ENCODE measurements at places on chromosomes 7 and 10.
A peak's percentile ranks its signal among the peaks of the same experiment; 100 is the strongest.

DNA sequence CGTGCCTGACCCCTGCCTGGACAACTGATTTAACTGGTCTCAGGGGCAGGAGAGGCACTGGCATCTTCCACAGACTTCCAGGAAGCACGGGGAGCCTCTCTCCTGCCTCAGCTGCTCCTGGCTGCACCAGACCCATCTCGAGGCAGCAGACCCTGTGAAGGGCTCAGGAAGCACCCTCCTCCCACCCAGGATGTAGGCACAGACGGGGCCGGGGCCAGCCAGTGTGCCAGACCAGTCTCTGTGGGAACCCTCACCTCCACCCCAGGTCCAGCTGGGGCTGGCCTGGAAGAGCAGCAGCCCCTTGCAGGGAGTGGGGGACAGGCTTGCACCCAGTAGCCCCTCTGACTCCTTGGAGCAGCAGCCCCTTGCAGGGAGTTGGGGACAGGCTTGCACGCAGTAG, 56.3 kb downstream of the RASGEF1A start:
- no peak for DNase-seq

DNA sequence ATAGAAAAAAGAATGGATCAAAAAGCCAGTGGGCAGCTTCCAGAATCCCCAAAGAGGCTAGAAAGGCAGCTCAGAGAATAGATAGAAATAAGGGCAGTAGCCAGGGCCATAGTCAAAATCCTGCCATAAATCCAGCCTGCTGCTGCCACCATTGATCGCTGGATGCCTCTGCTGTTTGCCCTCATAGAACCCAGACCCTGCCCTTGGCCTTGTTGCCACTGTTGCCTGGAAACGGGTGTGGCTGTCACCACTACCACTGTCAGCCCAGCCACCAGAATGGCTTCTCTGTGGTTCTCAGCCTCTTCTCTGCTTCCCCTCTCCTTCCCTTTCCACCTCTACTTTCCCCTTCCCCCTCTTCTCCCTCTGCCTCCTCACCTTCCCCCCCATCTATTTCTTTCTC, 57.8 kb downstream of the HHEX start:
- no peak for DNase-seq

DNA sequence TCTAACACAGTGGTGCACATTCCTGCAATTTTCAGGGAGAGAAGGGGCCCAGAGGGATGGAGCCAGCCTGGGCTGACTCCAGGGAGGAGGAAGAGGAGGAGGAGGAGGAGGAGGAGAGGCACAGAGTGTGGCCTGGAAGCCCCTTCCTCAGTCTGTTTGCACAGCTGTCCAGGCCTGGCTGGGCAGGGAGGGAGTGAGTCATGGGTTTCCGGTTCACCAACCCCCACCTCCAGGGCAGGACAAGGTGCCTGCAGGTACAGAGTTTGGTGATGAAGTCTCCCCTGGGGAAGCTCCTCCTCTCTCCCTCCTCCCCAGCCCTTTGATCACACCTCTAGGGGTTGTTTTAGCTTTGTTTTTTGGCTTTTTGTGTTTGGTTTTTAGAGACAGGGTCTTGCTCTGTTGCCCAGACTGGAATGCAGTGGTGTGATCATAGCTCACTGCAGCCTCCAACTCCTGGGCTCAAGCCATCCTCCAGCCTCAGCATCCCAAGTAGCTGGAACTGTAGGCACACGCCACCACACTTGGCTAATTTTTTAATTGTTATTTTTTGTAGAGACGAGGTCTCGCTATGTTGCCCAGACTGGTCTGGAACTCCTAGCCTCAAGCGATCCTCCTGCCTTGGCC, 77.5 kb upstream of the CUX1 start:
- DNase-seq: no peak

DNA sequence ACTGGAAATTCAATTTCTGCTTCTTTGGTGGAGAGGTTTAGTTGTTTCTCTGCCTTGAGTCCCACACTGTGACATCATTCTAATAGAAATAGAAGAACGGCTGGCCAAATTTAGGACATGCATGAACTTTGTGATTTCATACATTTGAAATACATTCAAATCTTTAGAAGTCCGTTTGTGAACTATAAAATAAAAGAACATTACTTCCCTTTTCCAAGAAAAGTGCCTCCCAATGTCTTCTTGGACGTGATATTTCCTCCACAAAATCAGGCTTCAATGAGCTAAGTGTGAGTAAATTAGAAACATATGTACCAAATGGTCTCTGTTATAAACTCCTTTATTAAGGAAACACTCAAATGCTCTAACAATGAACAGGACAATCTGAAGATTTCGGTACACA, 314.5 kb upstream of the AKR1E2 start:
- DNase-seq: no peak

DNA sequence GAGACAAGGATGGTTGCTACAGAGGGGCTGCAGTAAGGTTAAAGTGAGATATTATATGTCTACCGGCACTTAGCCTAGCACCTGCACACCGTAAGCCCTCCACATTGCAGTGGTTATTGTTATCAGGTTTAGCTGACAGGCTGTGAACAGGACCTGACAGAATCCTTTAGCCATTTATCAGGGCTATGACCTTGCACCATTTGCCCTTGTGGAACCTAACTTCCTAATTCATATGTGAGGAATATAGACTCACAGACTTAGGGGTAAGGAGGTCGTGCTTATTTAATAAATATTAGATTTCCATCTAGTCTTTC, 10.1 kb downstream of the NCOA4 start:
- DNase-seq: no peak

- no peak for DNase-seq
These were observed 112.1 kb downstream of the DNAJC1 start for GRCh38 chr10:21891439-21891838.

- no peak for DNase-seq
These were observed 824 bp downstream of the LRIT2 start for GRCh38 chr10:84224411-84225028.

DNA sequence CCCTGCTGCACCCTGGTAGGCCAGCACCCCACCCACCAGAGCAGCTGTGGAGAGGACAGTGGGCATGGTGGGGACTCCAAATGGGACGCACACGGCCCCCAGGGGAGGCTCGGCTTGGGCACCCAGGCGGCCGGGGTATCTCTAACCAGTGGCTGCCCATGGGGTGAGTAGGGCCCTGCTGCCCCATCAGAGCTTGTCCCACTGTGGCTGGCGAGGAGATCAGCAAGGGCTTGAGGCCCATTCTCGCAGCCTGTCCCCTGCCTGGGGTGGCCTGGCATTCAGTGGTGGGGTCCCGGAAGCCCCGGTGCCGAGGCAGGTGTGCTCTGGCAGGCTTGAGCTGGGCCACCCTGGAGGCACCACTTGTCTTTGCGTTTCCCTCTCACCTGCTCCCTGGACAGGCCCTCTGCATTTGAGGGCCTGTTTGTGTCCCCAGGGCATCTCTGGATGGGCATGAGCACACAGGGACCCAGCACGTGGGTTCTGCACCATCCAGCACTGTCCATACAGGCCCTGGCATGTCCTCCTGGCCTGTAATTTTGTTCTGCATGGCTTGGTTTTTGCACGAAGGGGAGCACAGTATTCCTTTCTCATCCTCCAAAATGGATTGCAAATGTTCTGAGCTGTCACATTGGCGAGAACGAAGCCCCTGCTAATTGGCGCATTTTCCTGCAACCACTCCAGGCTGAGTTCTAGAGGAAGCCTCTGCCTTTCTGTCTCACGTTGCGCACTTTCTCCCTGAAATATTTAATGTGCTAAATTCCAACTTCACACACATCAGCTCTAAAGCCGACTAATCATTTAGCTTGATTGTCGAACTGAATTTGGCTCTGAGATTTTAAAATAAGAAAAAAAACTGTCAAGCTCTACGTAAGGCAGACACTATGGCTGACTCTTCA, 27.2 kb downstream of the PWWP2B start:
- DNase-seq: no peak

DNA sequence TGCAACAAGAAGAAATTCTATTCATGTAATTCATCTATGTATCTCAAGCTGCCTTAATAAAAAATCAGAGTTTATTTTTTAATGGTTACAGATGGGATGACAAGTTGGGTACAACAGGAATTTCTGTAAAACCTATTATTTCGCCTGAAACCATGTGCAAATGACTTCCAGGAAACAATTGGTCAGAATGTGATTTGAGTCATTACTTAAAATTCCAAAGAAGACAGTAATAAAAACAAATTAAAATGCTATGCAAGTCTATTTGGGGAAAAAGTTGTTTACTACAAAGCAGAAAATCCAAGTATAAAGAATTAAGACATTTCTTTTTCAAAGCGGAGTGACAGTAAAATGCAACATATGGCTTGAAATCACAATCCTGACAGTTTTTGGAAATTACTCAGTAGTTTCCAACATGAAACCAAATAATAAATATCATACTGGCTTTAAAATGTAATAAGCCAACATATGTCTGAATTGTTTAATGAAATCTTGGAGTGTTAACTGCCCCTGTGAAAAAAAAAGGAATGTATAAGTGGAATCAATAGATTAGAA, 41.5 kb upstream of the SEMA3C start:
- no peak for DNase-seq

- no peak for DNase-seq
These were observed 182.8 kb downstream of the ZWINT start for GRCh38 chr10:56178210-56178609.

DNA sequence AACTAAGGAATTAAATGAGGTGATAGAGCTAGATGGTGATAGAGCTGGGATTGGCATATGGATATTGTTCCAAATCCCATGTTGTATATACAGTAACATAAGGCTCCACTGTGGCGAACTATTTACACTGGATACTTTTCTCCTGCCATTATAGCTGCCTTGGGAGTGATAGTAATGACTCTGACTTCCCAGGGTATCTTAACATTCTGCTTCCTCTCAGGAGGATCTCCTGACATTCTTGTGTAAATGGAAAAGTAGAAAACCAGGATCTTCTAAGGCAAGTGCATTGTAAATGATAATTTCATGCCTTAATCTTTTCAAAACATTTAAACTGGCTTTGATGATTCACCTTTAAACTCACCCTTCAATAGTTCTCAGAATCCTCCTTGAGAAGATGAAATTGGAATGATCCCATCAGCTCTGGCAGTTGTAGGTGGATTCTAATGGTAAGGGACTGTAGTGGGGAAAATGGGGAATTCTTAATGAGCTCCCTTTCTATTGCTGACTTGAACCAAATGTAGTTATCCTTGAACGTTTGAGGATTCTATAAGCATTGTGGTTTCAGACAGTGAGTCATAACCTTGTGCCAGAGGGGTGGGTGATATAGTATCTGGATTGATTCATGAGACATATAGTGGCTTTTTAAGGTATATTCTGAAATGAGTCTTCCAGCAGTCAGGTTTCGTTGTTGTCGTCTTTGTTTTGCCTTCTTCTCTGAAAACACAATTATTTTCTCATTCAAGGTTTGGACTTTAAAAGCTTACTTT, 450.0 kb downstream of the SUGCT start:
- DNase-seq: no peak

- no peak for DNase-seq
These were observed 146.6 kb downstream of the REEP3 start for GRCh38 chr10:63667596-63668480.

- no peak for DNase-seq
These were observed 207.7 kb downstream of the PTN start for GRCh38 chr7:137135654-137136350.

DNA sequence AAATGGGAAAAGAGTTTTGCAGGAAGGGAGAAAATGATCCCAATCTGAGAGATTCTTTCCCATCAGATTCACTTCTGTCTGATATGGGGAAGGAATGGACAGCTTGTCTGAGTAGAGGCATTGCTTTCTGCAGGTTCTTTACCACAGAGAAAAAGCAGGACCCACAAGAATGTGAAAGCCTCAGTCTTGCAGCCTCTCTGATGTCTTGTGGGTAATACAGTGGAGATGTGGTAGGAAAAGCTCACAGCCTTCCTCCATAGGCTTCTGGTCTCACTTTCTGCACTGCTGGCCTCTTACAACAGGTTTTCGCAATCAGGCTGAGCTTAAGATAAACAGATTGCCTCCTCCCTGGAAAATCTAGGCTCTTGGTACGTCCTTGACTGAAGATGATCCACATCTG, 551 bp downstream of the IFIT1 start:
- no peak for DNase-seq

- DNase-seq: no peak
These were observed 37.0 kb downstream of the KCNMA1 start for GRCh38 chr10:77600640-77601039.

DNA sequence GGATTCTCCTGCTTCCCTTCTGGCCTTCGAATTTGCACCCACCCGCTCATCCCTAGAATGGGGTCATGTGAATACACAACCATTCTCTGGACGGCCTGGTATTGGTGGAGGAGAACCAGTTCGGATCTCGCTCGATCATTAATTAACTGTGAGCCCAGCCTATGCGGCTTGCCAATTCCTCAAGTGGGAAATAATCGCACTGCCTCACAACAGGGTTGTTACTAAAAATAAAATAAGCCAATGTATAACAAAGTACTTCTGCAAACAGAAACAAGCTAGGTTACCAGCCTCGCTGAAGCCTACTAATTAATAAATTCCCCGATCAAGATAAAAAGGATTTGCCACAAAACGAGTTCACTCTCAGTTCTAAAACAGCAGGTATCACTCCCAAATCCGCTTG, 16.2 kb downstream of the CTBP2 start:
- no peak for DNase-seq

- DNase-seq: no peak
These were observed 69.9 kb upstream of the MRLN start for GRCh38 chr10:59823111-59823510.

GRCh38 chr10:62054408-62054807, 152.9 kb downstream of the ARID5B start:
- no peak for DNase-seq

GRCh38 chr10:13787015-13787421, 200.3 kb downstream of the PRPF18 start:
- DNase-seq: peak; percentile 46

DNA sequence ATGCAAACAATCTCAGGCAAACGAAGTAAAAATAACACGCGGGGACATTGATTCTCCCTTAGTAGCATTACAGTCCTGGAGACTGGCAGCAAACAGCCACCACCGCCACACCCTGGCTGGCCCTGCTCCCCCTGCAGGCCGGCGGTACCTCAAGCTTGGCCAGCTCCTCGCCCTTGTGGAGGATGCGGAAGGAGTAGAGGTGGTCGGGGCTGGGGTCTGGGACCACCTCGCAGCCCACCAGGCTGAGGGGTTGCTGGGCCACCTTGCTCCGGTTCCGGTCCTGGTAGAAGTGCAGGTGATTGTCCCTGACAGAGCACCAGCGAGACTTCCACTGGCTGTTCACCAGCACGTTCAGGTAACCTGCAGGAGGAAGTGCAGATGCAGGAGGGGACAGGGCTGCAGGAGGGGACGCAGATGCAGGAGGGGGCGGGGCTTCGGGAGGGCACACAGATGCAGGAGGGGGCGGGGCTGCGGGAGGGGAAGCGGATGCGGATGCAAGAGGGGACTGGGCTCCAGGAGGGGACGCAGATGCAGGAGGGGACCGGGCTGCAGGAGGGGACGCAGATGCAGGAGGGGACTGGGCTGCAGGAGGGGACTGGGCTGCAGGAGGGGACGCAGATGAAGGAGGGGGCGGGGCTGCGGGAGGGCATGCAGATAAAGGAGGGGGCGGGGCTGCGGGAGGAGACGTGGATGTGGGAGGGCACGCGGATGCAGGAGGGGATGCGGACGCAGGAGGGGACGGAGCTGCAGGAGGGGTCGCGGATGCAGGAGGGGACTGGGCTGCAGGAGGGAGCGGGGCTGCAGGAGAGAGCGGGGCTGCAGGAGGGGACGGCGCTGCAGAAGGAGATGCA, 65.7 kb downstream of the VWA2 start:
- DNase-seq: peak; percentile 34

Measured in stimulated activated CD8-positive, alpha-beta memory T cell treated with anti-CD3 and anti-CD28 coated beads, Interleukin-7, amount 100 ng/mL, for 24 hours (primary cell).